CD4-positive, alpha-beta memory T cell (primary cell): ENCODE measurements at places on chromosomes 5 and 9.

DNA sequence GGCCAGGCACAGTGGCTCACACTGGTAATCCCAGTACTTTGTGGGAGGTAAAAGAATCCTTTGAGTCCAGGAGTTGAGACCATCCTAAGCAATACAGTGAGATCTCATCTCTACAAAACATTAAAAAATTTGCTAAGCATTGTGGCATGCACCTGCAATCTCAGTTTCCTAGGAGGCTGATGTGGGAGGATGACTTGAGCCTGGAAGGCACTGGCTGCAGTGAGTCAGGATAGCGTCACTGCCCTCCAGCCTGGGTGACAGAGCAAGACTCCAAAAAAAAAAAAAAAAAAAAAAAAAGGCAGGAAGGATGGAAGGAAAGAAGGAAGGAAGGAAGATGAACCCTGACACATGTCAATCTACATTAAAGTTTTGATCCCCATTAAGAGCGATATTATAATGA lies 1452.2 kb upstream of the ACO1 start:
- no peak for DNase-seq

DNA sequence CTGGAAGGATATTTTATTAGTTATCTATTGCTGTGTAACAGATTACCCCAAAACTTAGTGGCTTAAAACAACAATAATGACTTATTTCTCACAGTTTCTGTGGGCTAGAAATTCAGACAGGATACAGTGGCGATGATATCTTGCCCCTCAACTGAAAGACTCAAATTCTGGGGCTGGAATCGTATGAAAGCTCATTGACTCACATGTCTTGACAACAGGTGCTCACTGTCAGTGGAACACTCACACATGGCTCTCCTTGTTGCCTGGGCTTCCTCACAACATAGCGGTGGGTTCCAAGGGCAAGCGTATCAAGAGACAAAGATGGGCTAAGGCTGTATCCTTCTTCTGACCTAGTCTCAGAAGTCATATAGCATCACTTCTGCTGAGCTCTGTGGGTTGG lies 3.7 kb upstream of the GNPDA1 start:
- DNase-seq: no peak

GRCh38 chr9:125992557-125992956 lies 245.4 kb downstream of the PBX3 start:
- DNase-seq: no peak

DNA sequence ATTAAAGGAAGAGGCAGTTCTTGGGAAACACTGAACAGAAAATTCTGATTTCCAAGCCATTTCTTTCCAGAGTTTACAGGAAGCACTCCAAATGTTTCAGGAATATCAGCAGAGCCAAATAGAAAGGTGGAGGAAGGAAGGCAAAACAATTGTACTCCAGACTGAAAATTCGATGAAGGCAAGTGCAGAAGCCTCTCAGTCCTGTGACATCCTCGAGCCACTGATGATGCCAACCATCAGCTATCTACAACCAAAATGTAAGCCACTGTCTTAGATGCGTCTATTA lies 2.2 kb downstream of the LMAN2 start:
- no peak for DNase-seq

DNA sequence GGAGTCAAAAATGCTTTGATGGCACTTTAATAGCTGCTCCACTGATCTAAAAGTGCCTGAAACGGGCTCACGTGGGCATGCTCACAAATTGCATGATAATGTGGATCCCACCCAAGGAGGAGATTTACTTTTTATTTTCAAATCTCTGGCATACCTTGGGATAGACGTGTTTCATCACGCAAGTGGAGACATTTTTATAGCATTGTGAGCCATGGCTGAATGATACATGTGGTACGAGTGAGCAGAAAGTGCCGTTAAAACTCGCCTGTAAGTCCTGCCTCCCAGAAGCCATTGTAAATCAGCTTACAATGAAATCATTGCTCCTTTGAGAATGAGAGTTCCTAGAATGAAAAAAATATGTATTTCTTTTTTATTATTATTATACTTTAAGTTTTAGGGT lies 514.7 kb downstream of the MAT2B start:
- DNase-seq: no peak
